ENCODE measurements at places on chromosomes 16 and 17.

DNA sequence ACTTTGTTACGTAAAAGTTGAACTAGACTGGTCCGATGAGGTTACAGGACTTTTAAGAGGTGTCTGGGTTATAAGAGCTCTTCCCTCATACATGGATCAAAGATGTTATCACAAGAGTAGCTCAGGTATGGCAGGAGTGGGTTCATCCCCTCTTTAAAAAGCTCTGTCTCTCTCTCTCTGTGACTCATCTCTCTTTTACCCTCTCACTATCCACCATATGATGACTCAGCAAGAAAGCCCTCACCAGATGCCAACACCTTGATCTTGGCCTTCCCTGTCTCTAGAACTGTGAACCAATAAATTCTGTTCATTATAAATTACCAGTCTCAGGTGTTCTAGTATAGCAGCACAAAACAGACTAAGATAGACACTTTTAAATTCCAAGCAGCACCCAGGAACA, 1.9 kb upstream of the CLEC19A start:
- no peak for DNase-seq

DNA sequence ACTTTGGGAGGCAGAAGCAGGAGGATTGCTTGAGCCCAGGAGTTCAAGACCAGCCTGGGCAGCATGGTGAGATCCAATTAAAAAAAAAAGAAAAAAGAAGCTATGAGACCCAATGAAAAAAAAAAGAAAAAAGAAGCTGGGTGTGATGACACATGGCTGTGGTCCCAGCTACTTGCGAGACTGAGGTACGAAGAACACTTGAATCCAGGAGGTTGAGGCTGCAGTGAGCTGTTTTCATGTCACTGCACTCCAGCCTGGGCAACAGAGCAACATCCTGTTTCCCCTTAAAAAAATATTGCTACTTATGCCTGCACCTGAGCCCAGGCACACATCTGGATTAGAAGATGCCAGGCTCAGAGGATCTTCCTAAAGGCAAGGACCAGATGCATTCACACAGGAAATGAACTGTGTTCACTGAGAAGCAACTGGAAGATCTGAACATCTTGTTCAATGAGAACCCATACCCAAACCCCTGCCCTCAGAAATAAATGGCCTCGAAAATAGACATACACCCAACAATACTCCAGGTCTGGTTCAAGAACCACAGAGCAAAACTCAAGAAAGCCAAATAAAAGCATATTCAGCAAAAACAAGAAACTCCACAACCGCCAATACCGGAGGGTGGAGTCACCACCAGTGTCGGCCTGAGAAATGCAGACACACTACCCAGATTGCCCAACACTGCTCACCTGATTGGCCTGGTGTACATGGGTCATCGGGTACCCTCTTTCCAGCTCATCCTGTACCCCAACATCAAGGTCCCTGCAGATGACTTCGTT, 4.4 kb downstream of the RNF135 start:
- no peak for DNase-seq

- no peak for DNase-seq
These were observed 34.3 kb upstream of the PMFBP1 start for GRCh38 chr16:72206299-72206698.

DNA sequence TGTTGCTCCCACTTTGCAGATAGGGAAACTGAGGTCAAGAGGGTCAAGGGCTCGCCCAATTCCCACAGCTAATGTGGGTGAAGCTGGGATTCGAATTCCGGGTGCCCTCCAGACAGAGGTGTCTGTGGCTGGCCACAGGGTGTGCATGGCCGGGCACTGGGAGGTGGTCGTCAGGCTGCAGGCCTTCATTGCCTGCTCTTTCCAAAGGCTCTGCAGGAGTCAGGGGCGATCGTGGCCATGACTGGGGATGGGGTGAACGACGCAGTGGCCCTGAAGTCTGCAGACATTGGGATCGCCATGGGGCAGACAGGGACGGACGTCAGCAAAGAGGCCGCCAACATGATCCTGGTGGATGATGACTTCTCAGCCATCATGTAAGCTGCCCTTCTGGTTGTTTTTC, 49.8 kb downstream of the MEAK7 start:
- no peak for DNase-seq

DNA sequence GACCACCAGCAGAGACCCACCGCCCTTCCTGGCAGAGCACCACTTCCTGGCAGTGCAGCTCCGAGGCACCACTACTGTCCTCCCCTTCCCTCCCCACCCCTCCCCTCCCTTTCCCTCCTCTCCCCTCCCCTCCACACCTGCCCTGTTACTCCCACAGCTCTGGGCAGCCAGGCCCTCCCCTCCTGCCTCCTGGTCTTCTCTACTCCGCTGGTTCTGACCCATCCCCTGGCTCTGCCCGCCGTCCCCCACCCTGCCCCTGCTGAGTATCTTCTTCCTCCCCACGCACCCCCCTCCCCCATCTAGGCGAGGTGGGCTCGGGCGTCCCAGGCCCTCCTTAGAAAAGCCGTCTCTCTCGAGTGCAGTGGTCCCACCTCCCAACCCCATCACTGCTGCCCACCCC, 77.7 kb downstream of the AMFR start:
- DNase-seq, result no peak

GRCh38 chr17:39863918-39864746, at the start of gene IKZF3:
Gene IKZF3, minus strand, starts transcription at chr17:39864312. Its CDS starts 186 bp downstream, at chr17:39864126.
- peak; percentile 17 for DNase-seq

DNA sequence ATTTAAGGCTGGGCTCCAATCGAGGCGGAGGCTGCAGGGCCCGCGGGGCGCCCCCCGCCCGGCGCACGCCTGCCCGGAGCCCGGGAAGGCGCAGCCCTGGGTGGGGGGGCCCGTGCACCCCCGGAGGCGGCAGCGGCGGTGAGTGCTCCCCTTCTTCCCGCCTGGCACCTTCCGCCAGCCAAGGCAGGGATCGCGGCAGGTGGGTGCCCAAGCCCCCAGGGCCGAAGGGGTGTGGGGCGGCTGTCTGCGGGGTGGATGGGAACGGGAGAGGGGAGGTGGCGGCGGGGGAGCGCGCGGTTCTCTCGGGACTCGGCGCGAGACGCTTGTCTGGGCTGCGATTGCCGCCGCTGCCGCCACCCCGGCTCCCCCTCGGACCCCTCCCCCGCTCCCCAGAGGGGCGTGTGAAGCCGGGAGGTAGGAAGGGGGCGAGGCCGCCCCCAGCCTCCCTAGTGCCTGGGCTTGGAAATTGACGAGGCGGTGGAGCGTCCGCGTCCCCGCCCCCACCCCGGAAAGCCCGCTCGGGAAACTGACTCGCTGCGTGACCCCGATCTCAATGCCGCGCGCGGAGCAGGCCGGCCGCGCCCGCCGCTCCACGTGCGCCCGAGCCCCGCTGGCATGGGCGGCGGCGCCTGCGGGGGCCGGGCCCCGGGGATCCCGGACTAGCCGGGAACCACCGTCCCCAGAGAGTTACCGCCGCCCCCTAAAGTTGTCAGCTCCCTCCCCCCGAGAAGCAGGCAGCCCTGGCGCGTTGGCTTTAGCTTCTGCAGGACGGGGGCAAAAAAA, 231.5 kb downstream of the MRTFB start:
- DNase-seq, result peak; percentile 36

- peak; percentile 40 for DNase-seq
These were observed 26.8 kb downstream of the GP2 start for GRCh38 chr16:20300312-20301097.

GRCh38 chr17:80621997-80622357, 77.3 kb downstream of the RPTOR start:
- DNase-seq, result no peak

- DNase-seq, result no peak
These were observed 209.1 kb upstream of the CCL2 start for GRCh38 chr17:34045990-34046389.

DNA sequence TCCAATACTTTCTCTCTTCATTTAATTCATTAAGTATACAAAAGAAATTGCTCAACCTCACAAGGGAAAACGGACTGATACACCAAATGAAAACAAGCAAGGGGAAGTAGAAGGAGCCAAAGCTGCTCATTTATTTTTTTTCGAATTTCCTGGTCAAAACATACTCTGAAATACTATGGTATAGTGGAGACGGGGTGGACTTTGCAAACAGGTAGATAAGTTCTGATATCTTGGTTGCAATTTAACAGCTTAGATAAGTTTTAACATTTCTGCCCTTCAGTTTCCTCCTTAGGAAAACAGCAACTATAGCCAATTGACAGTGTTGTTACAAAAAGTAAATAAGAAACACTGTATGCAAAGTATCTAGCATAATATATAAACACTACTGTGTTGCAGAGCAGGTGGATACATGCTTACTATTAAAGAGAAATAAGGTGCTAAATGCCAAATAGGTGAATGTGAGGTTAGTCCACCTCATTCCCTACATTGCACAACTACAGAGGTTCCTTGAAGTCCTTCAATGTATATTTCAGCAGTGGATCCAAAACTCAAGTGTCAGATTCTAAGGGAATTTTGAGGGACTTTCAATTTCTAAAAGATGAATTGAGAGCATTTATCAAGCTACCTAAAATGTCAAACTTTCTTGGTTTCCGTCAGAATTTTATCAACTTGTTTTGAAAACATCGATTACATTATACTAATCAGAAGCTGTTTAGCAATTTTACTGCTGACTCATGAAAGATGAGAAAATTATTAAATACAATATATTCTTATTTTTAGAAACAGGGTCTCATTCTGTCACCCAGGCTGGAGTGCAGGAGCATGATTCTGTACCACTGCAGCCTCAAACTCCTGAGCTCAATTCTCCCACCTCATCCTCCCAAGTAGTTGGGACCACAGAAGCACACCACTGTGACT, 11.0 kb downstream of the CCDC47 start:
- no peak for DNase-seq

GRCh38 chr17:71501711-71502110, 619.1 kb upstream of the SOX9 start:
- no peak for DNase-seq

GRCh38 chr17:66304304-66305174, 2.1 kb downstream of the PRKCA start:
- DNase-seq, result peak; percentile 71

- DNase-seq, result peak; percentile 80
These were observed 309.4 kb downstream of the SEC14L1 start for GRCh38 chr17:77449908-77450741.

DNA sequence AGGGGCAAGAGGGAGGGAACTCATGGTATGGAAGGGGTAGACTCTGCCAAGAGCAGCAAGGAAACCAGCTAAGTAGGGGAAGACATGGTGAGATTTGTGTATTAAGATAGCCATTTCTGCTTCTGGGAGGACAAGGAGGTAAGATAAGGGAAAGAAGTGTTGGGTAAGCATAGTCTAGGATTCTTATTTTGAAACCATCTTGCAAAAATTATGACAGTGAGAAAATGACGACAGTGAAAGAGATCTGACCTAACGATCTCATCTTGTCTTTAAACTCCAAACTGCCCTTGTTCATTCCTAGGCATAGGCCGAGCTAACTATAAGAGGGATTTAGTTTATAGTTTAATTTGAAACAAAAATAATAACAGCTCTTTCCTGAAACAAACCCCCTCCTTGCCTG, 5.6 kb upstream of the RBL2 start:
- DNase-seq, result no peak

- DNase-seq, result peak; percentile 54
These were observed 1.3 kb downstream of the RBBP6 start for GRCh38 chr16:24540602-24541210.

DNA sequence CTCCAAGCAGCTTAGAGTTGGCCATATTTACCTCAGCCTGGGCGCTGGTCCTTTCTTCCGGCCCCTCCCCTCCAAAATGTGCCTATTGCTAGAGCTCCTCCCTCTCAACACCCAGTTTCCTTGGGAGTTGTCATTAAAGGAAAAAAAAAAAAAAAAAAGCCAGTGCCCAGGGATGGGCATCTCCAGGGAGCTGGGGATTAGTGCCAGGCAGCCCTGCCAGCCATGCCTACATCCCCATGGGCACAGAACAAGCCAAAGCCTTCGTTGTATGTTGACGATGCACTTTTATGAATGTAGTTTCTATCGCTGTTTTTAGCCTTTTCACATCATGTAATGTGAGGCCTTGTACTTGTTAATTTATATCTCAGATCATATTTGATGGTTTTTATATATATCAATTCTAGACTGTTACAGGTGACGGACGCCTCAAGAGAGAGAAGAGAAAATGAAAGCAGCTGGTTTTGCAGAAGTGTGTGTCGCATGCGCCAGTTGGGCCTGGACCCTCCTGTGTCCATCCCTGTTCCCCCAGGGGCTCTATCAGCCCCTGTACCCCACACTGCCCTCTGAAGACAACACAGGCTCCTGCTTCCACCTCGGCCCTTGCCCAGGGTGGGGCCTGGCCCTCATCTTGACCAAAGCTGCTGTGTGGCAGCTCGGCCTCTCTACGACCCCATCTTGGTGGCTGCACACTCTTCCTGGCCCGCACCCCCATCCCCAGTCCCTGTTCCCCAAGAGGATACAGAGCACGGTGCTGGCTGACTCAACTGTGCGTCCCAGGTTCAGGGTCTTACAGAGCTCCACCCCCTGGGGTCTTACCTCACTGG, 4.8 kb downstream of the LIMD2 start:
- DNase-seq, result no peak

DNA sequence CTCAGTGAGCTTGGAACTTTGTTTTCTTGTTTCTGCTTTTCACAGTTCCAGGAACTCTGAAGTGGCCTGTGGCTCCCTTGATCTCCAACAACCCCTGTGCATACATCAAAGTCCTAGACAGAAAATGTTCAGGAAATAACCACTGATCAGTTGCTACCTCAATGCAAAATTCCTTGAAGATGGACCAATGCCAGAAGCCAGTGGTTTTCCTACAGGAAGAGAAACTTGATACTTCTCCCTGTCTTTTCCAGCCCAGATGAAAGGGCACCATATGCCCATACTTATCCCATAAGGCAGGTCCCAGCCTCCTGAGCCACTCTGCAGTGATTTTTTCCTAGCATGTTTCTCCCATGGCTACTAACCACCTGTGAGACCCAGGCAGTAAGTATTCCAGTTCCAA, 12.3 kb upstream of the CDRT4 start:
- peak; percentile 58 for DNase-seq

GRCh38 chr16:85274501-85274900, 162.2 kb upstream of the CIBAR2 start:
- no peak for DNase-seq

DNA sequence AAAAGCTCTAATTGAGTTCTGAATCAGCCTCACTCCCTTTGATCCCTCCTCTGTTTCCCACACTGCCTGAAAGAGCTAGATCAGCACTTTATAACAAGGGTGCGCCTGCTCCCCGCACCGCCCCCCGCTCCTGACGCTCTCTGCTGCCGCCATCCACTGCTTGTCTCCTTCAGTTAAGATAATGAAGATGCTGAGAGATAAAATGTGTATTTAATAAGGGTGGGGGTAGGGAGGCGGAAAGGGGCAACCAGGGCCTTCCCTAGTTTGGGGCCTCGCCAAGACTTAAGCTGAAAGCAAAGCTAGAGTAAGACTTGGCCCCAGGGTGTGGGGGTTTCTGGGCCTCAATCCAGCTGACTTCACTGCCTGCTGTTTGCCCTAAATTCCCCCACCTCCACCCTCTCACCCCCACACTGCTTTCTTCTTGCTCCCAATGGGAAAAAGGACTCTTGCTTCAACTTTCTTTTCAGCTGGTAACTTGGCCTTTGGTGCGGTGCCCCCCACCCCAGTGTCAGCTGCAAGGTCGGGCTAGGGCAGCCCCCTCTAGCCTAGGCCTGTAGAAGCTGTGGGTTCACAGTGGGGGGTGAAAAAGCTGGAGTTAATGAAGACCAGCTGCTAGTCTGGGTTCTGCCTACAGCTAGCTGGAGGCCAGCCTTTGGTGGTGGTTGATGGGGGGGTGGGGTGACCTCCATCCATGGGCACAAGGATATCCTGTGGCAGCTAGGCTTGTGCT, 1.8 kb upstream of the RARA start:
- DNase-seq, result no peak

Data from ELR (cell line).